ENCODE measurements at places on chromosomes 16 and 17.

DNA sequence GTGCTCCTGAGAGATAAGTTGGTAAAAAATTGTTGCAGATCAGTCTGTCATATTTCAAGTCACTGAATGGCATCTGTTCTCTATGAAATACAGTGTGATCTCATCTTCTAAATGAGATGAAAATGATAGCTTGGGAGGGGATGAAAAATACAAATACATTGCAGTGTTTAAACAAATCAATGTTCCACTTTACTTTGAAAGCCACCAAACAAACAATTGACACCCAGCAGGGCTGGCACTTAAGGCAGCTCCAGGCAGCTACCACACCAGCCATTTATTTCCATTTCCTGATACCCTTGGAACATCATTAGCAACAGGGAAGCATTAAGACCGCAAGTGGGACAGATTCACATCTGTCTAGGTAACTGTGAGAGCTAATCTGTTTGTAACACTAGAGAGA, 827.6 kb upstream of the KIF2B start:
- no peak for DNase-seq

DNA sequence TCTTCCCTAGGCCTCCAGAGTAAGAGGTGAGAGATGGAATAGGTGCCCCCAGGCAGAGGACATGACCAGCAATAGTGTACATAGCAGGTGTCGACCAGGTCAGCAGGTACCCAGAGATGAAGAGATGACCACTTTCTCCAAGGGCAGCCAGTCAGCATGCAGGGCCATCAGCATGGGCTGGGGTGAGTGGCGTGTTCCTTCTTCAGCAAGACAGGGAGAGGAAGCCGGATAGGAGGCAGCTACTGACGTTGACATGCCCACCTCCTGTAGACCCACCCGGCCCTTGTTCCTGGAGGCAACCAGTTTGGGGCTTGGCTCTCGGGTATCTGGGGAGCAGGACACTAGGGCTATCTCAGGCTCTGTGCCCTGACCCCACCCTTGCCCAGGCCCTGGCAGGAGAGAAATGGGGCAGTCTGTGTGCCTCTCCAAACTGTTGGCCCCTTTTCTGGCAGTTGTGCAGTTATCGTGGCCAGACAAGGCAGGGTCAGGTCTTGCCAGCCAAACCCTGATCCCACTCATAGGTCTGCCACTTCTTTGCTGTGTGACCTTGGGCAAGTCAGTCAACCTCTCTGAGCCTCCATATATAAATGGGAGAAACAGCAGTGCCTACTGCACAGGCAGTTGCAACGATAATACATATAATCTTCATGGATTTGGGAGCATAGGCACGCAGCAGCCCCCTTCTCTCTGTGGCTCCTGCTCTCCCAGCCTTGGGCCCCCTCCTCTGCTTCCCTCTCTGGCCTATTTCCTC, 1.4 kb upstream of the NDRG4 start:
- no peak for DNase-seq

GRCh38 chr16:2150418-2151187, 2.2 kb downstream of the RAB26 start:
- DNase-seq: peak; percentile 63

DNA sequence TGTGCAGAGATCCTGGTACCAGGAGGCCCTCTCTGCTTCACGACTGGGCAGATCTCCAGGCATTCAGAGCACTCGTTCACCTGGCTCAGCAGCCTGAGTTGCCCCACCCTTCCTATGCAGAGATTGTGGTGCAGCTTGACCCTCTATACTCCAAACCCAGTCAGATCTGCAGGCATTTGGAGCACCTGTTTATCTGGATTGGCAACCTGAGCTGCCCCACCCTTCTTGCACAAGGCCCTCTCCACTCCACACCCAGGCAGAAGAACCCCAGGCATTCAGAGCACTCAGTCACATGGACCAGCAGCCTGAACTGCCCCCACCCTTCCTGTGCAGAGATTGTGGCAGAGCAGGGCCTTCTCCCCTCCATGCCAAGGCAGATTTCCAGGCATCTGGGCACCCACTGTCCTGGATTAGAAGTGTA, 88.4 kb upstream of the CDH5 start:
- no peak for DNase-seq

DNA sequence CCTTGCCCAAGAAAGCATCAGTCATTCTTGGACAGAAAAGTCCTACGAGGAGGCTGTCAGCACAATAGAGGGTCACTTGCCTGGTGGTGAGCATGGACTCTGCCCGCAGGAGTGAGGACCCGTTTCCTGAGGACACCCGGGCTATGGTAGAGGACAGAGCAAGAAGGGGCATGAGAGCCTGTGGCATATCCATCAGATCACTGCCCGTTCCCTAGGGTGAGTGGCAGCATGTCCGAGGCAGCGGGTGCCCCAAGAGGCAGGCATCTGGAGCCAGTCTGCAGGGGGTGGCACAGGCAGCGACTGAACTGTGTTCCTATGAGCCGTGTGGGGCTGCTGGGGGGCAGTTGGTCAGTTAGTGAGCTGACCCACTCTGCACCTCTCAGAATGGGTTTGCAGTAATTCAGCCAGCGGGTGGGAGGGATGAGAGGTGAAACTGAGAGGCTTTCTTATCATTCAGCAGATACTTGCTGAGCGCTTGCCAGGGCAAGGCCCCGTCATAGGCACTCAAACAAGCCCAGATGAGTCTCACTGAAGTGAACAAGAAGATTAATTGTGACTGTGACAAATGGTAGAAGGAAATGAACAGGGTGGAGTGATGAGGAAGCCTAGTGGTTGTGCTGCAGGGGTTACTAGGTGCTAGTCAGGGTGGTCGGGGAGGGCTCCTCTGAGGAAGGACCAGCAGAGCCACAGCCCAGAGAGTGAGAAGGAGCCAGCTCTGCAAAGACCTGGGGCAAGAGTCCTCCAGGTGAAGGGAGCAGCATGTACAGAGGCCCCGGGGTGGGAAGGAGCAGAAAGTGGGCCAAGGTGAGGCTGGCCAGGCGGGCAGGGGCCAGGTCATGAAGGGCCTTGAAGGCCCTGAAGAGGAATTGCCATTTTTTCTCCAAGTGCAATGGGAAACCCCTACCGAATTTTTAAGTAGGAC, 87.9 kb downstream of the CLEC16A start:
- DNase-seq: no peak

- no peak for DNase-seq
These were observed 88.2 kb upstream of the FA2H start for GRCh38 chr16:74862743-74863244.

DNA sequence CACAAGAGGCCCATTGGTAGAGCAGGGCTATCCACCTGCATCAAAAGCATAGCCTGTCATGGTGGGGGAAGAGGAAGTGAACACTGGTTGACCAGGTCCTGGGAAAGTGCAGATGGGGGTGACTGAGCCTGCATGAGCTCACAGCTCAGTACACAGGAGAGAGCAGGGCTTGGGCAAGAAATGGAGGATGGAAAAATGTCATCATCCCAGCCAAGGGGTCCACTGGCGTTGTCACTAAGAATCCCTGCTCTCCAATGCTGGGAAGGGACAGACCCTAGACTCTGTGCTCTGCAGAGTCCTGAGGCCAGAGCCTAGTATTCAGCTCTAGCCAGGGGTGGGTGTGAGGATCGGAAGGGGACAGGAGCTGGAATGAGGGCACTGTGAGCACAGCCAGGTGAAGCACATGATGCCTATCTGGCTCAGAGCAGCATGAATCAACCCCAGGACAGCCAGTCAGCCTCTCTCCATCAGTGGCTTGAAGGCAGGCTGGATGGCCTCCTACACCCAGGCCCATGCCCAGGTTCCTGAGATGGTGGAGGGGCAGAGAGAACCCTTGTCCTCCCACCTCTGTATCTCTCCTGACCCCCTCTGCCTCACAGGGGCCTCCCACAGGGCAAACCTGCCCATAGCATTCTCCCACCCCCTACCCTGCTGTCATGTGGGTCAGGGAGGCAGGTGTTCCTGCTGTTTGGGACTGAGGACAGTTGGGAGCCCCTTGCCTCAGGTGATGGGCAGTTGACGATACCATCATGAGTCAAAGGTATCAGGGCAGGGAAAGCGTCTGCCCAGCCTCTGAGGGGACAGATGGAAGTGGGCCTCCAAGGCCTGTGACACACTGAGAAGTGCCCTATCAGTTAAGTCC, 13.8 kb upstream of the CTCF start:
- DNase-seq: no peak

DNA sequence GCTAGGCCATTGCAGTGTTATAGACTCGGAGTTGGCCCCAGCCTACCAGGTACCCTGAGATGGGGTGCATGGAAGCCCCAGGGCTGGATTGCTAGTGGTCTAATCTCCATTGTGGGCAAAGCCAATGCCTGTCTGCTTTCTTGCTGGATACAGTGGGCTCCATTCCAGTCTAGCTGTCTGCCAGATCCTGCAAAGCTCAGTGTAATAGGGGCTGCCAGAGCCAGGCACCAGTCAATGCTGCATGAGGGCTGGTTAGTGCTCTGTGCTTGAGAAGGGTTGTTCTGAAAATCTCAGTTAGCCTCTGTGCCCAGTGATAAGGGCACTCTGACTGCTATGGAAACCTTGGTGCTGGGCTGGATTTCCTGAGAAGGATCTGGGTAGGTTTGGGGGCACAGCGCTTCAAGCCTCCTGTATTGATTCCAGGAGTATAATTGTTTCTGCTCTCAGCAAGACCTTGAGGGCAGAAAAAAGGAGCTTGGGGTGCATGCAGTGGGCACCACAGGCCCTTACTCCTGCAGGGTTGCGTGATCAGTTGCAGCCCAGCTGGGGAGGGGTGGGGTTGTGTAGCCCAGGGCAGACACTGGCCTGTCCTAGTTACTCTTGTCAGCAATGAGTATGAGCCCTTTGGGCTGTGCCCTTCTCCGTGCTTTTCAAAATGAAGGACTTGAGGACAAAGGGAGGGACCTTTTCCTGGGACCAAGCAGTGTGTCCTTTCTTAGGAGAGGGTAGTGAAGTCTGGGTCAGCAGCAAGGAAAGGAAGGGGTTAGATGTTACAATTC, 19.0 kb downstream of the SMPD3 start:
- DNase-seq: no peak

- DNase-seq: peak; percentile 92
These were observed 912 bp downstream of the USP22 start for GRCh38 chr17:21041741-21042457.

GRCh38 chr17:37218849-37219248, 156.9 kb upstream of the C17orf78 start:
- no peak for DNase-seq

DNA sequence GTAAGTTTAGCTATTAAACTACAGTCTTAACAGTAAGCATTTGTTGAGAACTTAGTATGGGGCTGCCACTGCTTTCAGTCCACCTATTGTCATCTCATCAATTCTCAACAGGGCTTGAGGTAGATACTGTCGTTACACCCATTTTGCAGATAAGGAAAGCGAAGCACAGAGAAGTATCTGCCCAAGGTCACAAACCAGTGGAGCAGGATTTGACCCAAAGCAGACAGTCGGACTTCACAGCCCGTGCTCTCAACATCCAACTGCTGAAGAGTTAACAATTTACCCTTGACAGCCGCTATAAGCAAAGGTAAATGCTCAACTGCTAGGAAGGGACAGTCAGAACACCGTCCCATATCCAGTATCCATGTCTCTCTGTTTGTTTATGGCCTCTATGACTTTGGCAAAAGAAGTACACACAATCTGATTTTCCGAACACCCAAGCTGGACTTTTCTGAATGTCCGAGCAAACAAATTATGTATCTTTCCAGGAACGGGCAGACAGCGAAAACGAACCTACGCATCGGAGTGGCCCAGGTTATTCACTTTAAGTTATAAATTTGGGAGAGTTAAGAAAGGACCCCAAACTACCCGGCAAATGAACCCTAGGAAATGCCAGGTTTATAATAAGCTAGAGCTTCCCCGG, 1.2 kb downstream of the SIAH1 start:
- no peak for DNase-seq

DNA sequence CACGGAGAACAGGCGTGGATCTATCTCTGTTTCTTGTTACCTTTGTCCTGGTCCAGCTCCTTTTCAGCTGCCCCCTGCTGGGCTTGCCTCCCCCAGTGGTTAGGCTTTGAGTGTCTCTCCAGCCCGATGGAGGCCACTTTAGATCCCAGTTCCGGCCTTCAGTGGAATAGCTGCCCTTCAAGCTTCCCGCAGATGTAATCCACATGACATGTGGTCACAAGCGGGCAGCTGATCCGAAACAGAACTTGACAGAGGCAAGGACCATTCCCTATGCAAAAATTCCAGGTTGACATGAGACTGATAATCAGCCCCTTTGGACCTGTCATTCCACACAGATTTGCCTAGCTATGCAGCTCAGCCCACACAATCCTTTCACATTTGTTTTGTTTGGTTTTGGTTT, 40.6 kb upstream of the AQP8 start:
- DNase-seq: no peak

DNA sequence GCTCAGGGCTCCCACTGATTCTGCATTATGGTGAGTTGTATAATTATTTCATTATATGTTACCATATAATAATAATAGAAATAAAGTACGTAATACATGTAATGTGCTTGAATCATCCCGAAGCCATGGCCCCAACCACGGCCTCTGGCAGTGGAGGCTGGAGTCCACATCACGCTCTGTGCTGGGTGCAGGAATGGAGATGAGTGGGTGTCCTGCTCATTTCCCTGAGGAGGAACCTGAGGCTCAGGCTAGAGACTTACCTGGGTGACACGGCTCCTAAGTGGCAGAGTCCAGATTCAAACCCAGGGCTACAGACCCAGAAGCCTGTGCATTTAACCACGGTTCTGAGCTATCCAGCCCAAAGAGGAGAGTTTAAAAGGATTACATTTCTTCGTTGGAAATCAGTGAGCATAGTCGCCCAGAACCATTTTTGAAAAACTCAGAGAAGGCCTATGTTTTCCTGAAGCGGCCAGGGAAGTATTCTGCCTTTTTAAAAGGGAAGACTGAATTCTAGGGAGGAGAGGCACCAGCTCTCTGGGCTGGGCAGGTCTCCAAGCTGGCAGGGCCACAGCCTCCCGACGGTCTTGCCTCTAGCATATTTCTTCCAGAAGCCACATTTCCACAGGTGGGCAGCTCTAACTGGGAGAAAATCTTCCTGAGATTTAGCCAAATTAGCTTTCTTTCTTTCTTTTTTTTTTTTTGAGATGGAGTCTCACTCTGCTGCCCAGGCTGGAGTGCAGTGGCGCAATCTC, 6.7 kb downstream of the IL4R start:
- no peak for DNase-seq

DNA sequence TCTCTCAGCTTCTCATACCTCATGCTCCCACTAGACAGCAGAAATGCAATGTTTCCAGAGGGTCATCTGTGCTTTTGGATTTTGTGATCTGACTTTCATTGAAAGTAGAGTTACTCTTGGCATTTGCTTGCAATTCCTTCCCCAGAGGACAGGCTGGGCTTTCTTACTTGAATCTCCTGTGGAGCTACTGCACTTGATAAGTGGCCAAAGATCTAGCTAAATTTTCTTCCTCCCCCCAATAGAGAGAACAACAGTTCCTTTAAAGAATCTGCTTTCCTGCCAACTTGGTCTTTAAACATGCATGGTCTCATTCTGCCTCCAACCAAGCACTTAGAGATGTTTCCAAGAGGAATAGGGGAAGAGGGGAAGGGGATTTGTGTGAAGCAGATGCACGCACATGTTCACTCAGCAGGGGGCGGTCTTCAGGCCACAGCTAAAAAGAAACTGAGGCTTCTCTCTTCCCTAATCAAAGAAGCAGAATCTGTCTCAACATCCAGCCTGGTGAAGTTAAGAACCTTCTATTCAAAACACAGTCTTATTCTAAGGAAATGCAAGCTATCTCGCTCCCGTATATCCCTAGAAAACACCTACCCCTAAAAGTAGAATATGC, 229.6 kb downstream of the ZFHX3 start:
- DNase-seq: no peak

Measured in left hindlimb (tissue), 1 donor.